Activated CD4-positive, alpha-beta T cell treated with anti-CD3 and anti-CD28 coated beads, Interleukin-2, amount 50 U/mL, for 4 hours (primary cell): ENCODE measurements at places on chromosomes 6 and 20.

GRCh38 chr20:37494796-37495195 is 26.3 kb upstream of the NNAT start:
- DNase-seq, result no peak

DNA sequence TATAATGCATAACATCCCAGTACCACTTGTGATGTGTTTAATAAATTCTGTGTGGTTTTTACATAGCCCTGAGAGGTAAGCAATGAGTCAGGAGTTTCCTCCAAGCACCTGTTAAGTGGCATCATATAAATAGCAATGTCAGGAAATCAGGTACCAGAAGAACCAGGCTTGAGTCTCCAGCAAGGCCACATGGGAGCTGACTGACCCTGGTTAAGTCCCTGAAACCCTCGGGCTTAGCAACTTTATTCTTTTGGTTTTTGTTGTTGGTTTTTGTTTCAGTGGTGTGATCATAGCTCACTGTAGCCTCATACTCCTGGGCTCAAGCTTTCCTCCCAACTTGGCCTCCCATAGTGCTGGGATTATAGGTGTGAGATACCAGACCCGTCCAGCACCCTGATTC is 70.0 kb downstream of the PTPRT start:
- no peak for DNase-seq

DNA sequence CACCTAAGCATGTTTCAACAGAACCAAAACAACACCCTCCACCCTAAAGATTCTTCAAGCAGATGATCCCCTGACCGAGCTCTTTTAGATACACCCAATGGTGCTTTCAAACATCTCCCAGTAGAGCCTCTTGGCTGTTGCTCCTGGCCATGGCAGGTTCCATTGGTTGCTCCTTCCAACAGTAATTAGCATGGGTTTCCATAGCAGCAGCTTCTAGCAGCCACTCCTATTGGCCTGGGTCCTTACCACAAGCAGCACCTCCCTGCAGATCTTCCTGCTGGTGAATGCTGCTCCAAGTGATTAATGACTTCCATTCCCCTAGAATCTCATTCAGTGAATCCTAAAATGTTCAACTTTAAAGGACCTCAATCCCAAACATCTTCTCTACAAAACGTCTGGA is 13.9 kb downstream of the CCN2 start:
- DNase-seq, result no peak

GRCh38 chr6:20197251-20197650 is 15.0 kb downstream of the MBOAT1 start:
- DNase-seq, result no peak

- no peak for DNase-seq
These were observed 8.1 kb downstream of the CCR6 start for GRCh38 chr6:167130712-167131684.

DNA sequence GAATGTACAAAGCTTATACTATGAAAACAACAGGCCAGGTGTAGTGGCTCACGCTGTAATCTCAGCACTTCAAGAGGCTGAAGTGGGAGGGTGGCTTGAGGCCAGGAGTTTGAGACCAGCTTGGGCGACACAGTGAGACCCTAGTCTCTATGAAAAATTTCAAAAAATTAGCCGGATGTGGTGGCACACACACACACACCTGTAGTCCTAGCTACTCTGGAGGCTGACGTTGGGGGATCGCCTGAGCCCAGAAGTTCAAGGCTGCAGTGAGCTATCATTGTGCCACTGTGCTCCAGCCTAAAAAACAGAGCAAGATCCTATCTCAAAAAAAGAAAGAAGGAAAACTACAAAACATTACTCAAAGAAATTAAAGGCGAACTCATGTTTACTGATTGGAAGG is 7.3 kb upstream of the ASF1A start:
- DNase-seq, result no peak

DNA sequence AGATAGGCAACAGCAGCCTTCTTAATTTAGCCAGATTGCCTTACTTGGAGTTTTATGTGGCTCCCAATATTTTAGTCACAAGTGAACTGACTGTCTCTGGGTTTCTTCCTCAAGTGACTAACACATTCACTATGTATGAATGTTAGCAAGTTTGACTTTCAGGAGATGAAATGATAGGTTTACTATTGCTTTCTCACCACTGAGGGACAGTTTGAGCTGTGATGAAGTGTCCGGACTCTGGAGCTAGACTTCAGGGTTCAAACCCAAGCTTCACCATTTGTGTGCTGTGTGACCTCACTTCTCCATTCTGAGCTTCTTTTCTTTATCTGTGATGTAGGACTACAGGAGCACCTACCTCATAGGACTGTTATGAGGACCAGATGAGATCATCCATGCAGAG is 8.2 kb downstream of the DHX35 start:
- DNase-seq, result no peak

GRCh38 chr20:22977047-22977785 is 57.9 kb upstream of the SSTR4 start:
- DNase-seq, result no peak

DNA sequence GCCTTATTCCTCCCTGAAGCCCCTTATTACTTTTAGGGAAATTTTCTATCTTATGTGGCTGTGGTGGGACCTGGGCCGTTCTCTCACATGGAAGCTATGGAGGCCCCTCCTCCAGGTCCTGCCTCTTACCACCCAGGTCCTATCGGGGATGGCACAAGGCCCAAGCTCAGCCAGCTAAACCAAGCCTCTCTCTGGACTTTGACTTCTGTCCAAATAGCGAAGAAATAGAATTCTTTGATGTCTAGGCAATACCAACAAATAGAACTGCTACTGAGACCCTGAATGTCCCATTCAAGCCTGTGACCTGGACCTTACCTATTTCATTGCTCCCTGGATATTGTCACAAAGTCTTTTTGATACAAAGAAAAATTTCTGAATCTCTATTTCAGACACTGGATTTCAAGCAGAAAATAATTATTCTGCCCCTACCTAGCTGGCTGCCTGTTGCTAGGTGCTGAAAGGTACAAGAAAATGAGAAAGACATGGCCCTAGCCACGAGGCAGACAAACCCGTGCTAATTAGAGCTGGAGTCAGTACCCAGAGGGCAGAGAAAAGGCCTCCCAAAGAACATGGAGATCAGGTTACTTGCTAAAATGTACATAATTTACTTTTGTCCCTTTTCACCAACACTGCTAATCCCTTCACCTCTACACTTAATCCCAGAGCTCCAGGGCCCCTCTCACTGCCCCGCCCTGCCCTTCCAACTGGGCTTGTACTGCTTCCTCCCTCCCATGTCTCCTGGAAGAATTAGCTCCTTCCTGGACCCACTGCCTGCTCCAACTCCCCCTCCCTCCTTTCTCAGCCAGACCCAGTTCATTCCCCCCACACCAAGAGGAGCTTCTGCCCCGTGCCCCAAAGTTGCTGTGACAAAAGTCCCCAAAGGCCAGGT is 15.5 kb upstream of the NNAT start:
- no peak for DNase-seq

DNA sequence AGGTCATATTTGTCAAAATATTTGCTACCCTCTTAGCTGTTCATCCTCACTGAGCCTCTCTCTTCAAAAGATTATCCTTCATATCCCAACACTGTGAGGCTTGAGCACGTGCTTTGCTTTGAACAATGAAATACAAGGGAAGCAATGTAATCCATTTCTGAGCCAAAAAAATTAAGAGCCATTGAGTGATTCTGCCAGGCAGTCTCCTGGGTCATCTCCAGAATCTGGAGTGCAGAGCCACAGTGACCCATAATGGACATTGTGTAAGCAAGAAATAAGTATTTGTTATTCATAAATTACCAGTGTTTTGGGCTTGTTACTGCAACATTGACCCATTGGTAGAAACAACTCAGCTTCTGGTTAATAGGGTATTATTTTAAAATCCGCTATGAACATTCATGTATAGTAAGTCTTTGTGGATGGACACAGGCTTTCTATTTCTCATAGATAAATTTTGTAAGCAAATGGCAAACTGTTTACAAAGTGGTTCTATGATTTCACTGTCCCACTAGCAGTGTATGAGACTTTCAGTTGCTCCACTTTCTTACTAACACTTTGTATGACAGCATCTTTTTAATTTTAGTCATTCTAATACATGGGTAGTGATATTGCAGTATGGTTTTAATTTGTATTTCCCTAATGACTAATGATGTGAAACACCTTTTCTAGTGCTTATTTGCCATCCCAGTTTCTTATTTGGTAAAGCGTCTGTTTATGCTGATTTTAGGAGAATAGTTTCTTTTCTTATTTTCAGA is 358.2 kb downstream of the PLCB1 start:
- no peak for DNase-seq

GRCh38 chr20:62294516-62294915 is 8.3 kb upstream of the ADRM1 start:
- DNase-seq, result no peak

- no peak for DNase-seq
These were observed 47.2 kb upstream of the IPCEF1 start for GRCh38 chr6:154403788-154404187.

DNA sequence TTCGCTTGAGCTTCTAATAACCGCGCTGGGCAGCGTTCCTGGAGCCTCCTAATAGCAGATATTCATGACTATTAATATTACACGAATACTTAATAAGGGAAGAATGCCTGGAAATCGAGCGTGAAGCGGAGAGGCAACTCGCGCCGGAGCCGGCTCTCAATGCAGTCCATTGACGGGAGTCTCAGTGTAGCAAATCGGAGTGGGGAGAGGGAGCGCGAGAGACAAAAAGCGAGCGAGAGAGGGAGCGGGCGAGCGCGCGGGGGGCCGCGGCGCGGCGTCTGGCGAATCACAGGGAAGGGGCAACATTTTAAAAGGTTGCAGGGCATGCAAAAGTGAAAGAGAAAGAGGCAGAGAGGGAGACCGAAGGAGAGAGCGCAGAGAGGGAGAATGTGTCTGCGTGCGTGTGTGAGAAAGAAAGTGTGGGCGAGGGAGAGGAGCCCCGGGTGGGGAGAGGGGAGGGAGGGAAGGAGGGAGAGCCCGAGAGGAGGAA is 2.9 kb downstream of the TFAP2A start:
- peak; percentile 21 for DNase-seq

- no peak for DNase-seq
These were observed 63.4 kb upstream of the SIRPG start for GRCh38 chr20:1720845-1721475.

DNA sequence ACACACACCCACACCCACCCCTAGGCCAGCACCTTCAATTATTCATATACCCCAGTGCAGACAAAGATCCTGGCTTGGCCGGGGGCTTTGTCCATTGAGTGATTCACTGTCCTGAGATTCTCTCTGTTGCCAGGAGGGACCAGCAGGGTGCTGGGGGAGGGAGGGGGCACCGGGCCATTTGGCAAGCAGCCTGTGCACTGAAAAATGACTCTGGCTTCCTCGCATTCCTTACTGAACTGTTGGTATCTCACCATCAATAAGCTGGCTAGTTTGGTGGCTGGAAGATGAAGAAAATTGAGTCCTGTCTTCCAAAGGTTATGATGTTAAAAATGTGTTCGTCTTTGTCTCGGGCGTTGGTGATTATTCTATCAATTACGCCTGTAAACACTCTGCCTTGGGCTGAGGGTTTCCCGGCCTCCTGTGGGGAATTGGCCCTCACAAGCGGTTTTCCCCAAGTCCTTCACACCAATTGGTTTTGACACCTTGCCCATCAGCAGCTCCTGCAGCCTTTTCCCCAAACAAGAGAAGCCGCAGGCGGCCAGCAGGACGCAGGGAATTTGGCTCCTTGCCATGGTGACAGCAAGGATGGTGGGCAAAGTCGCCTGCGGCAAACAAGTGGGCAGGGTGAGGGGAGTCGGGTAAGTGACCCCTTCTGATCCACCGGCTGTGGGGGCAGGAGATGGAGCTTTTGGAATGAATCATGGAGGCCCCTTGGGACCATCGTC is 4.9 kb downstream of the VSTM2L start:
- no peak for DNase-seq

GRCh38 chr6:57089265-57089664 is 723 bp upstream of the ZNF451 start:
- DNase-seq, result no peak

- DNase-seq, result no peak
These were observed 18.3 kb upstream of the GTSF1L start for GRCh38 chr20:43744966-43745730.

- DNase-seq, result no peak
These were observed 34.2 kb downstream of the PPP1R3G start for GRCh38 chr6:5119090-5119951.

DNA sequence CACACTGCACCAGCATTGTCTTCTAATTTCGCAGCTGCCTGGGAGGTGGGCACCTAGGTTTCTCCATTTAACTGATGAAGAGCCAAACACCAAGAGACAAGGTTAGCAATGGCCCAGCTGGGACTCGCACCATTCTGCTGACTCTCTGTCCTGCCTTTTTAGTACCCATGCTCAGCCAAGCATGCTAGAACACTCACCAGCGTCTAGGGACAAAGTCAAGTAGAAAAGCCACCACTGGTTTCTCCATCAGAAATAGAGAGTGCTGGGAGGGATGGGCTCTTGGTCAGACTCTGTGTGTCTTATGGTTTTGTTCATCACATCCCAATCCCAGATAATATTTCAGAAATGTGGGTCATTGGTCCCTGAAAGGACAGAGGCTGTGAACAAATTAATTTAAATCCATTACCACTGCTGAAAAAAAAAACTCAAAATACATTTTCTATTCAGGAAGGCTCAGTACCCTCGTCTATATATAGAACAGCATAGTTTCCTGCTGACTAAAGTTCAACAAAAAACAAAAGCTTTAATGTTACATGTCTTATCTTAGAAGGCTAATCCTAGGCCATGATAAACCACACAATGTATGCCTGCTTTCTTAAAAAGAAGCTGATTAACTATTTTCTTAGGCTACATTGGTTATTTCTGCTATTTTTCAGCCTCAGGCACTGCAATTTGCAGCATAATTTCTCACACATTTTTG is 111.0 kb downstream of the TBC1D7 start:
- DNase-seq, result no peak

DNA sequence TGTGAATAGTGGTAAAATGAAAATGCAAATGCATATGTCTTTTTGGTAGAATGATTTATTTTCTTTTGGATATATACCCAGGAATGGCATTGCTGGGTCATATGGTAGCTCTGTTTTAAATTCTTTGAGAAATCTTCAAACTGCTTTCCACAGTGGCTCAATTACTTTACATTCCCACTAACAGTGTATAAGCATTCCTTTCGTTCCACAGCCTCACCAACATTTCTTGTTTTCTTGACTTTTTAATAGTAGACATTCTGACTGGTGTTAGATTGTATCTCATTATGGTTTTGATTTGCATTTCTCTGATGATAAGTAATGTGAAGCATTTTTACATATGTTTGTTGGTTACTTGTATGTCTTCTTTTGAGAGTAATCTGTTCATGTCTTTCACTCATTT is 144.0 kb downstream of the SIM1 start:
- DNase-seq, result no peak

GRCh38 chr6:108676555-108676954 is 115.8 kb downstream of the FOXO3 start:
- DNase-seq, result no peak

GRCh38 chr20:3863317-3863716 is 16.7 kb downstream of the MAVS start:
- DNase-seq, result no peak
